ENCODE measurements at places on chromosomes 11 and 22.

DNA sequence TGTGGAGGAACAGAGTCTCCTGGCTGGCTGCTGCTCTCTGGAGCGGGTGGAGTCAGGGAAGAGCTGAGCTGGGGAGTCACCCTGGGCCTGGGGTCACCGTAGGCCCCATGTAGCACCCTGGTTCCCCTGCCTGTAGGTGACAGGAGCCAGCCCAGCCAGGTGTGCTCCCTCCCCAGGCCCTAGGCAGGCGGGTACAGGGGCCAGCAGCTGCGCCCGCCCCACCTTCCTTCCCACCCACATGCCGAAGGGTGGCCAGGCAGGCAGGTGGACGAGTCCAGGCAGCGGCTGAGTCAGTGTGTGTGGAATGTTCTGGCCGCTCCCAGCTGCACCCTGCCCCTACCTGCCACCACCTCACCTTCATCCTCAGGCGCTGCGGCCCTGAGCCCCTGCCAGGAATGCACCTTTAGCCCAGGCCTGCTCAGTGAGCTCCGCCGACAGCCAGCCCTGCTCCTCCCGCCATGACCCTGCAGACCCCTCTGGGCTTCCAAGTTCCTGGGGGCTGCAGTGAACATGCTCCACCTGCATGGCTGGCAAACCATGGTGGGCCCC is 654 bp upstream of the SYT8 start:
- DNase-seq = no peak

DNA sequence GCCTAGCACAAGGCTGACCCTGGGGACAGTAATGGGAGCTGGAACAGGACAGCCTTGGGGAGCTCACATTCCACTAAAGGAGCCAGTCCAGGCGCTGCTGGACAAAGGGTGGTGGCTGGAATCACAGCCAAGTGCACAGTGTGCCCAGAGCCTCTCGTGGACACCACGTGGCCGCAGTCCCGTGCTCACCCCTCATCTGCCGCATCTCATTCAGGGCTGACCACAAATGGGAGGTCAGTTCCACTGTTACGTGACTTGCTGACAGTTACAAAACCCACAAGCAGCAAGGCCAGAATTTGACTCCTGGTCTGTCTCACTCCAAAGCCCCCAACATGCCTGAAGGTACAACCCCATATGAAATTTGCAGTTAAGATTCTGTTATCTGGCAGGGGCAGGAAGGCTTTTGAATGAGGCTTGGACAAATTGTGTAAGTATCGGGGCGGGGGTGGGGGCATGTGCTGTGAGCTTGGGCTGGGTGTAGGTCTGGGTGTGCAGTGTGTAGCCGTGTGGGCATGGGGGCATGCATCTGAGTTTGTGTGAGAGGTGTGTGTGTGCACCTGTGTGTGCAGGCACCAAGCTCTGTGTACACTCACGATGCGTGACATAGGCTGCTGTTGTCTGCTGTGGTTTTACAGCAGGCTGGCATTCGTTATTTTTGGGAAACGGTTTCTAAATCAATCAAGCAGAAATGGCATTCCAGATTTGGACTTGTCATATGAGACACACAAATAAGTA is 301.7 kb downstream of the BRD1 start:
- no peak for DNase-seq

DNA sequence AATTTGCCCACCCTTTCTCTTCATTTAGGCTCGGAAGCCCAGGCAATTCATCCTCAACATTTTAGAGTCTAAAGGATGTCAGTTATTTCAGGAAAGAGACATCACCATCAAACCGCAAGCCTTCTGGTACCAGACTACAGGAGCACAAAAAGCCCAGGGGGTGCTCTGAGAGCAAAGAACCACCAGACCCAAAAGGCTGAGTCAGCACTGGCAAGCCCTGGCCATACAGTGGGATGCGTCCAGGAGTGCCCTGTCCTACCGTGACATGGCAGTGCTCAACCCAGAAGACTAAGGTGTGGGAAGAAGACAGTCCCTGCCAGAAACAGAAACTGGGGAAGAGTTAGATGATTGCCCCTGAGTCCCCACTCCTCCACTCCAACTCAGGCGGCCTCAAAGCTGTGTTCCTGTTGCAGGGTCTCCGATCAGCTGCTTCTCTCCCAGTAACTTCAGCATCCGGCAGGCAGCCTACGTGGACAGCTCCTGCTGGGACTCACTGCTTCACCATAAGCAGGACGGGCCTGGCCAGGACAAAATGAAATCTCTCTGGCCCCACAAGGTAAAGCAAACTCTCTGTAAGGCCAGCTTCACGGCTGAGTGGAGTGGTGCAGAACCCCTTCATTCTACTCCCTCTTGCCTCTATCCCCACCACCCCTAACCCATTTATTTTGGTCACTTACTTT is 1.5 kb downstream of the PANX3 start:
- no peak for DNase-seq

DNA sequence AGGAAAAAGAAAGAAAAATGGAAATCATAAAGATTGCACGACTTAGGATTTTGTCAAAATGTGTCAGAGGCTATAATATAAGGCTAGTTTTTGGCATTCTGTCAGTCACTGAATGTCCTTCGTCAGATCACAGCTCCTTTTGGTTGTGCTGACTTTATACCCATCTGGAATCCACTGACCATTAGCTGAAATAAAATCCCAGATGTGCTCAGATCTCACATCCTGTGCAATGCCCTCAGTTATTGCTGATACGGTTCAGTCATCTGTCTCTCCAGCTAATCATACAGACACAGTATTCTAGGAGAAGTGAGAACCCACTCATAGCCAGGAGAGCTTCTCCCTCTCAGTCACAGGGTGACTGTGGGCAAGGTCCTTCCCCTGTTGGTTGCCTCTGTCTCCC is 11.5 kb downstream of the CD44 start:
- no peak for DNase-seq

GRCh38 chr11:6862961-6863360 is at the start of gene OR10A2:
Gene OR10A2, plus strand, starts transcription at chr11:6863057. Its CDS starts 6,698 bp downstream, at chr11:6869755.
- DNase-seq = no peak

- DNase-seq = no peak
These were observed 10.6 kb upstream of the GAB2 start for GRCh38 chr11:78428266-78428636.

DNA sequence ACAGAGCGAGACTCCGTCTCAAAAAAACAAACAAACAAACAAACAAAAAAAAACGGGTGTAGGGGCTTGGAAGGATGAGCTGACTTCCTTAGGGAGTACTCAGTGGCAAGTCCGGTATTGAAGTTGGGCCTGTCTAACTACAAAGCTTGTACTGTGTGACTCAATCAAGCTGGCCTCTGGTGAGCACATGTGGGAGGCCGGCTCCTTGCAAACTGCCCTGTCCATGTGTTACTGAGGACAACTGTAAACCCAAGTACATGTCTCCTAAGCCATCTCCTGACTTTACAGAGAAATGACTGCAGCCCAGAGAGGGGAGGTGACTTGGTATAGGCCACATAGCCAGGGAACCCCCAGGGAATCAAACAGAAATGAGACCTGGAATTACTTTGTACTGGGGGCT is 11.6 kb downstream of the RIBC2 start:
- no peak for DNase-seq

- DNase-seq = no peak
These were observed 2.9 kb upstream of the ASCL2 start for GRCh38 chr11:2273311-2273710.

- DNase-seq = no peak
These were observed 1.5 kb downstream of the ZNF143 start for GRCh38 chr11:9462172-9462799.

GRCh38 chr11:123233280-123233974 is 38.4 kb upstream of the CLMP start:
- DNase-seq = no peak

DNA sequence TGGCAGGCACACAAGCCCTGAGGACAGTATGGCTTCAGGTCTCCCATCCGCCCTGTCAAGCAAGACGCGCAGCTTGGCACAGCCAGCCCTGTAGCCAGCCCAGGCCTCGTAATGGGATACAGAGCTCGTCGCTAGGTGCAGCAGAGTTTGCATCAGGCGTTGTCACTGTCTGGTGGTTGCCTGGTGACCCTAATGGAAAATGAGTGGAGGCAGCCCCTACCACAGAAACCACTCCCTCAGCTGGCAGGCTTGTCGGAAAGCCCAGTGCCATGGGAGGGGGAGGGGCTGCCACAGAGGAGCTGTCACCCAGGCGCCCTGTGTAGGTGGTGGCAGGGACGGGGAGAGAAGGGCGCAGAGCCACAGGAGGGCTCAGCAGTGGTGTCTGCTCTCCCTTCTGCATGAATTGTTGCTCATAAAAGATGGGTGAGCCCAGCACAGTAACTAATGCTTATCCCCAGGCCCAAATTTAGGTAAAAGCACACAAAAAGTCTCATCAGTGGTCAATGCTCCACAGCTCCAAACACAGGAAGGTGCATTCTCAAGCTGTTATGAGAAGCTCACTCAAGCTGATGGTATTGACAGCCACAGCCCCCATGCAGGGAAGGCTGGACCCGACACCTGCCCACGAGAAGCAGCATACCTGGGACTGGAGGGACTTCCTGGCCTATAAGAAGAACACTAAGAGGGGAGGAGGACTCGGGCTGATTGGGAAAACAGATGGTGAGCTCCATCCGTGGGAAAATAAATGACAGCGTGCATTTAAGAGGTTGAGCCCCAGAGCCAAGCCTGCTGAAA is 164.6 kb downstream of the ETS1 start:
- DNase-seq = peak; percentile 93

DNA sequence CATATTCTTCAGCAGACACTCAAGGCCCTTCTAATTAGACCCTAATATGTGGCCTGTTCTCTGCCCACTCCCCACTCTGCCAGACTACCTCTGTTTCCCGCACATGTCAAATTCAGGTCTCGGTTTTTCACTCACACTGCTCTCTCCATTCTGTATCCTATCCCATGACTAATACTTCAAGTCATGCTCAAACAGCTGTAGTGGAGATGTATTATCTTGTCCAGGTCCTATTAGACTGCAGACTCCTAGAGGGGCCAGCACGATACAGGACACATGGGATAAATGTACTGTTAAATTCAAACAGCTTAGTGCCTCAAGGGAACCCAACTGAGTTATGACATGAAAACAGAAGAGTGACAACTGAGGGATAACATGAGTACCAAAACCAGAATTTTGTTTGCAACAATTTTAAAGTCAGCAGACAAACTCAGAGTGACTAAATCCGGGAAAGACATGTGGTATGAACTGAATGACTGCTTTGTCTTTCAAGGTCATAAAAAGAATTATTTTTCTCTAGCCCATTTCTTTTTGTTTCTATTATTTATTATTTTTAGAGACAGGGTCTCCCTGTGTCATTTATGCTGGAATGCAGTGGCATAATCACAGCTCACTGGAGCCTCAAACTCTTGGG is 20.5 kb downstream of the ATP6V1E1 start:
- DNase-seq = no peak

DNA sequence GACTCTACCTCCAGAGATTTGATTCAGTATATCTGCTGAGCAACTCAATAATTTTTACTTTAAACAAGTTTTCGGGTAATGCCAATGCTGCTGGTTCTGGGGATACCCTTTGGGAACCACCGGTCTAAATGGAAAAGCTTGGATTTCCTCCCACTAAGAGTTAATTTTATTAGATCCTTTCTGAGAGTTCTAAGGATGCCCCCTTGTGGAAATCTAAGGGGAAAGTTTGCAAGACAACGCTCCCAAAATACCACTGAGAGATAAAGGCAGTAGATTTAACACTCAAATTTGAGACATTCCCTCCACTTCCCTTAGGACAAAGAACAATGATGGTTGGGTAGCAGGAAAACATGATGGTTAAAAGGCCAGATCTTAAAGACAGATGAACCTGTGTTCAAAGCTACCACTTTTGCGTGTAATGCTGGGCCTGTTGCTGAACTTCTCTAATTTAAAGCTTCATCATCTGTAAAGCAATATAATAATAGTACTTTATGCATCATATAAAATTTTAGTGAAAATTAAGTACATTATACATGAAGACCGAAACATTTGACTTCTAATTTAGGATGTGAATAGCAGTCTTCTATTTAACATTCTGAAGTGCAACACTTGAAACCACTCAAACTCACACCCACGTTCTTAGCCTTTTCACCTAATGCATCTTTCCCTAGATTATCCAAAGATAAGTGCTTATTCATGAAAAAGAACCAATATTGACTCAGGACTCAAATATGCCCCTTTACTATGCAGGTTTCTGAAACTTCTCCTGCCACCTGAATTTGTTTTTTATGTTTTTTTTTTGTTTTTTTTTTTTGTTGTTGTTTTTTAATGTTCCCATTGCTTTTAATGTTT is 110.1 kb upstream of the LUZP2 start:
- no peak for DNase-seq

DNA sequence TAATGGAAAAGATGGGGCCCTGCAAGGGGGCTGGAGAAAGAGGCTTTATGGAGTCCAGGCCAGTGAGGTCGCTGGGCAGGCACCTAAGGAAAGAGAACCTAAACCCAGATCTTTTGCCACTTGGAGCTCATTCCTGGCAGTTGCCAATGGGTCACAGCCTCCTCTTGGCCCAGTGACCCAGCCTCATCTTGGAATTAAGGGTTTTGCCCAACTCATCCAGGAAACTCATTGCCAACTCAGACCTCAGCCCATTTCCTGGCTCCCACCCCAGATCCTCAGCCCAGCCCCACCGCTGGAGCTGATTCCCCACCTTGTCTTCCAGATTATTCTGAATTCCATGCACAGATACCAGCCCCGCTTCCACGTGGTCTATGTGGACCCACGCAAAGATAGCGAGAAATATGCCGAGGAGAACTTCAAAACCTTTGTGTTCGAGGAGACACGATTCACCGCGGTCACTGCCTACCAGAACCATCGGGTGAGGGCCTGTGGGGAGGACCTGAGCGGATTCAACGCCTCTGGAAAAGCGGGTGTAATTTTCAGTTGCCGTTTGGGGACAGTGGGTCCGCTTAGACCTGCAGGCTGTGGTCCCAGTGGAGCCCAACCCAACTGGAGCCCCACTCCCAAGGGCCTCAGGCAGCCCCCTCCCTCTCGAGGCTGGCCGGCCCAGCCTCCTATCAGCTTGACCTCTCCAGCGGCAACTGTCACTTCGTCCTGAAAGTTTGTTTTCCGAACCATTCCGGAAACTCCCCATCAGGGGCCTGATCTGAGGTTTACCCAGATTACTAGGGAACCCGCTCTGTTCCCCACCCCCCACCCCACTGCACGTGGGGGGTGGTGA is 4.3 kb downstream of the TBX1 start:
- DNase-seq = no peak

DNA sequence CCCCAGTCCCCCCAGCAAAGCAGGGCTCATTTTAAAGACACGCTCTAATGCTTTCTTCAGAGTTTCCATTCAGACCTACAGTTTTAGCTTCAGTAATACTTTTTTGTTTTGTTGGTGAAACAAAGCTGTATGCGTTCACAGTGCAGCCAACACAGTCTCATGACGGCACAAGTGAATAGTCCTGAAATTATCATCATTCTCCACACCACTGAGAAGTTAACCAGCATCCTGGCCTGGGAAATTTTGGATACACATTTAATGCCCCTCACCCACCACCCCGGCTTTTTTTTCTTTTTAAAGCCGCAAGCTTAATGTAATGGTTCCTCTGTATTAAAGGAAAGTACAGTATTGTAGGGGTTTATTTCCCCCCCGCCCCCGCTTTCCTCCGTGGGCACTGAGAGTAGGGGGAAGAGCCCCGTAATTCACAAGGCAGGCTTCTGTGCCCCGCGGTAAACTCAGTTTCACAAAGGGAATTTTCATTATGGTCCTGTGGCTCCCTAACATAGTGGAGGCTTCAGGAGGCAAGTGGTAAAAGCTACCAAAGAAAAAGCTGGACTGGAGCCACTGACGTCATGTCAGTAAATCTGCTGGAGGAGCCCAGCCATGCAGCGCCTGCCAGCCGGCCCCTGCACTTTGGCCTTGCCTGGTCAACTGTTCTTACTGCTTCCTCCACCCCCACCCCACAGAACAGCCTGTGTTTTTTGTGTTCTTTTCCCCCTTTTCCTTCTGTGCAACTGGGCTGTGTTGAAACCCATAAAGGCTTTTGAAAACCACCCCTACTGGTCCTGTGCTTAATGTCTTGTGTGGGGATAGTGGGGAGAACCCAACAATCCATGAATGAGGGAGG is 18.2 kb downstream of the TEAD1 start:
- no peak for DNase-seq
